ENCODE measurements at places on chromosomes 2 and 18.
A peak's percentile ranks its signal among the peaks of the same experiment; 100 is the strongest.

DNA sequence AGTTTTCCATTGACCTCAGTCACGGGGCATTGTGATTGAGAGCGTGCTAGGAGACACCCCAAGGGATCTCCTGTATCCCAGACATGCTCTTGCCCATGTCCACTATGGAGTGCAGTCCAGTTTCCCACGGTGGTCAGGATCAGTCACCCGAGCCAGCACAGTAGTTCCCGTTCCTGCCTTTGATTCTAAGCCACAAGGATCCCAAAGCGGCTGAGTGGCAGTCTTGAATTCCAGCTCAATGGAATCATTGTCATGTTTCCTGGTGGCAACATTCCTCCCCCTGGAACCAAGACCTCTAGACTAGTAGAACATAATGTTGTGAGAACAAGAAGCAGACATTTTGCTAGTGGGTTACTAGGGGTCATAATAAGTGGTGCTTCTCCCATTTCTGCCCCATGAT is 154.3 kb downstream of the SEPTIN10 start:
- DNase-seq: peak; percentile 82

DNA sequence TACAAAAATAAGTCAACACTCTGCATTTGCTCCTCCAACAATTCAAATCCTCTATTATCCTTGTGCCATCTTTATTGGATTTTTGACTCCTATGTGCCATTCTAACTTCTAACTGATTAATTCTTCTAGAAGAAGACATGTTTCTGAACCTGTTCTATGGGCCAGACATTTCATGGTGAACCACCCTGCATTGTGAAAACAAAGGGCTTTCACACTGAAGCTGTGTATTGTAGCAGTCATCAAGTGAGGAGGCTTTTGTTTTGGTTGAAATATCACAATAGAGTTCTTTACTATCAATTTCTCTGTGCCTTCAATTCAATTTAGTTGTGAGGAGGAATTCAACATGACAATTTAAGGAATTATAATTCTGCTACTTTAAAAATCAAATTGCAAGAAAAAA is 357.9 kb downstream of the PLCL1 start:
- DNase-seq: no peak

- DNase-seq: peak; percentile 58
Measured at GRCh38 chr2:102251042-102251848, 60.1 kb upstream of the IL1RL1 start.

GRCh38 chr2:113219889-113220641 is 46.3 kb downstream of the PSD4 start:
- DNase-seq: peak; percentile 88

- no peak for DNase-seq
Measured at GRCh38 chr2:43288417-43289305, 62.3 kb upstream of the ZFP36L2 start.

- no peak for DNase-seq
Measured at GRCh38 chr2:241198381-241199279, 10.2 kb downstream of the ANO7 start.

- DNase-seq: no peak
Measured at GRCh38 chr18:74768096-74768495, 170.4 kb downstream of the ZNF407 start.

GRCh38 chr2:109322111-109322510 is 193.1 kb downstream of the SH3RF3 start:
- no peak for DNase-seq
